Tibial artery (tissue), 4 donors: ENCODE measurements at places on chromosomes 5 and 9.

- DNase-seq = no peak
Measured at GRCh38 chr5:84568171-84568570, 183.5 kb upstream of the EDIL3 start.

- DNase-seq = no peak
Measured at GRCh38 chr9:84916769-84917168, 247.2 kb downstream of the NTRK2 start.

GRCh38 chr5:167763772-167764171 is 527.7 kb upstream of the WWC1 start:
- no peak for DNase-seq

- DNase-seq = no peak
Measured at GRCh38 chr5:133260715-133261114, 208.9 kb downstream of the HSPA4 start.

GRCh38 chr5:198516-199196 is 7.4 kb downstream of the LRRC14B start:
- no peak for DNase-seq

GRCh38 chr5:81762401-81762800 is 11.5 kb upstream of the SSBP2 start:
- no peak for DNase-seq

- no peak for DNase-seq
Measured at GRCh38 chr5:54832858-54833257, 152.5 kb downstream of the ESM1 start.

DNA sequence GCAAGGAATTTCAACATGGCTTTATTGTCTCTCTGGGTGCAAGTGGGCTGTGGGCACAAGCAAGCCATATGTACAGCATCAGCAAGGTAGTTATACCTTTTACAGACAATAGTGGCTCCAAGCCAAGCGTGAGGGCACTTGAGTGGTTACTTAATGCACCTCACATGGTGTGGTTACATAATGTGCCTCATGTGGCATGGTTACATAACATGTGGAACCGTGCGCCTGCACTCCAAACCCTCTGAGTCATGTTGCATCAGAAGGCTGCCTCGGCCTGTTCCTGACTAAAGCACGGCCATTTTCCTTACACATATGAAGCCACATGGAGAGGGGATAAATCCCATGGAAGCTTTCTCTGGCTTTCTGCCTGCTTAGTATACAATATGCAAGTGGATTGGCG is 150.9 kb downstream of the OSTF1 start:
- no peak for DNase-seq

DNA sequence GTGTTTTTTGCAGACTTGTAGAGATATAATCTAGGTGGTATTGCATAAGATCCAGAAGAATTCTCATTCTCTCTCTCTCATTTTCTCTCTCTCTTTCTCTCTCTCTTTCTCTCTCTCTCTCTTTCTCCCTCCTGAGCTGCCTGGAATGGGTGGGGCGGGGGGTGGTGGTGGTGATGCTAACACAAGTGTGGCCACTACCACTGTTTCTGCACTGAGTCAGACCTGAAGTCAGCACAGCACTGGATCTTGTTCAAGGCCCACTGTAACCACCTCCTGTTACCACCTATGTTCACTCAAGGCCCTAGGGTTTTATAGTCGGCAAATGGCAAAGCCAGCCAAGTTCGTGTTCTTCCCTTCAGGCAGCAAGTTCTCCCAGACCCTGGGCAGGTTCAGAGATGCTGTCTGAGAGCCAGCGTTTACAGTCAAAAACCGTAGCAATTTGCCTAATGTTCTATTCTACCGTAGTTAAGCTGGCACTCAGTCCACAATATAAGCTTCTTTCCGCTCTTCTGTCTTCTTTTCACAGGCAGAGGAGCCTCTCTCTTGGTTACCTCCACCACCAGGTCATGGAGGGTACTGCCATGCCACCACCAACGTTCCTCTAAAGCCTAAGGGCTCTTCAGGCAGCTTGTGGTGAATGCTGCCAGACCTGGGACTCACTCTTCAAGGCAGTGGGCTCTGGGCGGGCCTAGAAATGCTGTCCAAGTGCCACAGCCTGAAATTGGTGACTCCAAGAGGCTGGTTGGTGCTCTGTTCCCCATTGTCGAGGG is 235.7 kb upstream of the PRR16 start:
- no peak for DNase-seq

GRCh38 chr5:179729727-179730126 is 2.9 kb upstream of the MAML1 start:
- DNase-seq = no peak

- no peak for DNase-seq
Measured at GRCh38 chr9:97954550-97954989, 16.6 kb upstream of the HEMGN start.

GRCh38 chr5:50647726-50648125 is 18.7 kb upstream of the PARP8 start:
- no peak for DNase-seq

DNA sequence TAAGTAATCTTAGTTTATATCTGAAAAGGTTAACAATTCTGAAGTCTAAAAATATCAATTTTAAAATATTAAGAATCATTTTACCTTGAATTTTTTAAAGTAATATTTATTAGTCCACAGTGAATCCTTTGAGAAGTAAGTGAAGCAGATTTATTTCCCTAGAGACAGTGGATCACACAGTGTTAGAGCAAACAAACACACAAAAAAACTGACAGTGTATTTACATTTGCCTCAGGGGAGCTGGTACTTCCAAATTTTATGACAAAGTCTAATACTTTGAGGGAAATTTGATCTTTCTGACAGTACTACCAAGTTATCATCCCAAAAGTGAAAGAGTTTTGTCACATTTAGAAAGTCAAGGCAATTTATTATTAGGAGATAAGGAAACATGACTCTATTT is 1750.6 kb upstream of the CDH9 start:
- DNase-seq = no peak

GRCh38 chr9:121349009-121349408 is 21.0 kb downstream of the STOM start:
- no peak for DNase-seq

- DNase-seq = no peak
Measured at GRCh38 chr9:136965771-136966484, 11.4 kb upstream of the PTGDS start.

DNA sequence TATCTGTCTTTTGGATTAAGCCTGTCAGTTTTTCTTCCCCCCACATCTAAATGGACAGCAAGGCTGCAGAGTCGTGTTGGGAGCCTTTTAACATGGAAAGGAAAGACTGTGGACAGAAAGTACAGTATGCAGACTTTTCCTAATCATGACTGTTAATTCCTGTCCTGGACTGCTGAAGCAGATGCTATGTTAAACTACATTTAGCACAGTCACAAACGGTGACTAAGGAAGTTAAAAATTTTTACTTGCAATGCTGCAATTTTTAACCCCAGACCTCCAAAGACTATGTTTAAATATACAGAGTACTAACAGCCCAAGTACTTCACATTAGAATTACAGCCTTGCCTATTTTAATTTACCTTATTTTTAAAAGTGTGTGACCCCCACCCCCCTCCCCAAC is 51.8 kb downstream of the ELAVL2 start:
- no peak for DNase-seq

DNA sequence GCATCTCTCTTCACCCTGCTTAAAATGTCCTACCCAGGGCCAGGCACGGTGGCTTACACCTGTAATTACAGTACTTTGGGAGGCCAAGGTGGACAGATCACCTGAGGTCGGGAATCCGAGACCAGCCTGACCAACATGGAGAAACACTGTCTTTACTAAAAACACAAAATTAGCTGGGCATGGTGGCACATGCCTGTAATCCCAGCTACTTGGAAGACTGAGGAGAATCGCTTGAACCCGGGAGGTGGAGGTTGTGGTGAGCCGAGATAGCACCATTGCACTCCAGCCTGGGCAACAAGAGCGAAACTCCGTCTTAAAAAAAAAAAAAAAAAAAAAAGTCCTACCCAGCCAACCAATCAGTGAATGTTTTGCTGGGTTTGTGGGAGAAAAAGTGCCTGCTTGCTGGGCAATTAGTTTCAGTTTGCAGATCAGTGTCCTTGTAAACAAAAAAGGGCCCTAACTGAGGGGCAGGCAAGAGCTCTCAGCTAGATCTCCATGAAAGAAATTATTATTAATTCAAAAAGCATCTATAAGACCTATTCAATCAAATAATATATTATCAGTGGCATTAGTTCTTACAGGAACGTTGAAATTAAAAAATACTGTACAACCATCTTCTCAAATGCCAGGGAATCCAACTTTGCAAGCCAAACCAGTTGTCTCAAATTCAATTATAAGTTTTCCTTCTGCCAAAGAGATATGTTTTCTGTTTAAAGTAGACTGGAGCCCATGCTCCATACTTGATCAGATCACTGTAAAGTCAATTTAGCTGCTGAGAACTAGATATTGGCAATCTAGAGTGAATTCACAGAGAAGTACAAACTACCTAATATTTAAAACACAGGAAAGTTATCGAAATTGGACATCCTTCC is 3.9 kb downstream of the MEGF9 start:
- no peak for DNase-seq

- DNase-seq = no peak
Measured at GRCh38 chr5:43592363-43592762, 10.6 kb upstream of the NNT start.
